ENCODE measurements at places on chromosomes 1 and 21. TPM values are rescaled to one million over a fixed set of nuclear protein-coding genes. Genes with fewer than 3 reads are reported as not detected.

Gene ACKR1
- total RNA-seq = 156 TPM

Gene TFF2
- not detected for total RNA-seq

DNA sequence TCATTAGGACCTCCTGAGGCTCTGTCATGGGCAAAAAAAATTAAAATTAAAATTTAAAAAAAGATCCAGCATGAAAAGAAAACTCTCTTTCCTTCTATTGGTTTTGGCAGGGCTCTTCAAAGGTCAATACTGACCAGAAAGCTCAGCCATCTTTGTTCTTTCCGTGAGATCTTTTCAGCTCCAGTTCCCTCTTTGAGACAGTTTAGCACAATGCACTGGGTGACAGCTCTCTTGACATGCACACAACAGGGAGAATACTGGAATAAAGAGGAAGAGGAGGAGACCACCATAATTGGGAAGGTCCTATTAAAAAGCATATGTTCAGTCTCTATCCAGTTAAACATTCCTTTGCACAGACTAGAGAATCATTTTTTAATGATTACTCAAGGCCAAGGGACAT is 6.3 kb downstream of the LIX1L start:
- DNase-seq = no peak

Gene EXTL1
- 39.9 TPM for total RNA-seq

Gene OR2T35
- not detected for total RNA-seq

Measured in sciatic nerve (tissue), 2 donors.